ENCODE measurements at places on chromosomes 1 and 21.

DNA sequence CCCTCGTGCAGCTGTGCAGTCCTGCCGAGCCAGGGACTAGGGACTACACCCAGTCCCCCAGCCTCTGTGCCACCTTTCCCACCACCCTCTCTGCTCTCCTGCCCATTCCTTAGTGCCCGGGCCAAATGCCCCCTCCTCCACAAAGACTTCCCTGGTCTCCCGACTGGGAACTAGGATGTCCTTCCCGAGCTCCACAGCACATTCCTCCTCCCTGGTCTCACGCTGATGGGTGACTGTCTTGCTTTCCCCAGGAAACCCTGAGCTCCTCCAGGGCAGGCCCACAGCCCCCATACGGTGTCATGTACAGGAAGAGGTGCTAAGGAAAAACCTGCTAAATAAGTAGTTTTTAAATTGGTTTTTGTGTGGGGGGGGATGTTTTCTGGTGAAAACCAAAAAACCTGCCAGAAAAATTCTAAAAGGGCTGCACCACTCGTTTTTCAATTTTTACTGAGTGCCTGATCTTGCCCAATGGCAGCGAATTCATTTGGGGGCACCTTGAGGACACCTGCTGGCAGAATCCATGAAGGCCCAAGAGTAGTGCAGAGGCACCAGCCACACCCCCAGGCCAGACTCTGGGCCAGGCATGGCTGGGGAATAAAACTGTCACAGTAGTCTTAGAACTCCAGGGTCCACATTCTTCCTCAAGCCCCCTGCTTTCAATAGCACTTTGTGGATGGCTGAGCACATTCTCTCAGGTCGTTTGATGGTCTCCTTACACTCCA lies 50.4 kb downstream of the GLIS1 start:
- no peak for DNase-seq

DNA sequence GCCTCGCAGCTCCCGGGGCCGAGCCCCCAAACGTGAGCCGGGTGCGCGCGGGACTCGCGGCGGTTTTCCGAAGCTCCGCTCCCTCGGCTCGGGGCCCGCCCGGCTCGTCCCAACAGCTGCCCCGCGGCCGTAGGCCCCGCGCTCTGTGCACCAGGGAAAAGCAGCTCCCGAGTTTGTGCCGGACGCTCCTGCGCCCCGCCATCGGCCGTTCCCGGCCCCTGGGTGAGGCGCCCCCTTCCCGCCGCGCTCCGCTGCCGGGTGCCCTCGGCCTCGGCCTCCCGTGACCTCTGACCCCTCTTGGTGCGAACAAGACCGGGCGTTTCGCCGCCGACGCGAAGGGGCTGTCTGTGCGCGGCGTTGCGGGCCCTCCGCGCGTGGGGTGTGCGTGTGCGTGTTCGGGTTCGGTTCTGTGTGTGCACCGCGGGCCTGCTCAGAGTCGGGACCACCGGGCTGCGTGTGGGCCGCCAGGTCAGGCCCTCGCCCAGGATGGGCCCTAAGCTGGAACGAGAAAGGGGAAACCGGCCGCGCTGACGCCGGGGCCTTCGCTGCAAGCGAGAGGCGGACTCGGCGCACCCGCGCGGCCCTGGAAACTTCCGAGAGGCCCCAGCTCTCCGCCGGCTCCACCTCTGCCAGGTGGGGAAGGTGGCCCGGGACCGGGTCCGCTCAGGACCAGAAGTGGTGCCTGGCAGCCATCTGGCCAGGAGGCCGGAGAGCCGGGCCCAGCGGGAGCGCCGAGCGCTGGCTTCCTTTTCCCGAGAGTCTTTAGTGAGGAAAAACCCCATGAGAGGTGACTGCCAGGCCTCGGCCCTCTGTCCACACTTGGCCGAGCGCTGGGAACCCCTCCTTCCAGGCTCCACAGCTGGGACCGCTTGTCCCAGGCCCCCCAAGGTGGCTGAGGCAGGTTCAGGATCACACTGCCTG lies 1.9 kb downstream of the PRDM16 start:
- no peak for DNase-seq

GRCh38 chr1:48099072-48099773 lies 102.0 kb upstream of the TRABD2B start:
- DNase-seq: no peak

- DNase-seq: no peak
Measured at GRCh38 chr1:40915581-40915980, 53.4 kb upstream of the CITED4 start.
